ENCODE measurements at places on chromosomes 11 and 22. TPM values are rescaled to one million over a fixed set of nuclear protein-coding genes. Genes with fewer than 3 reads are reported as not detected.

KLHL22 gene
- total RNA-seq = 16.9 TPM

NAA40 gene
- total RNA-seq = 26.9 TPM

NXPE2 gene
- not detected for total RNA-seq

MMP8 gene
- total RNA-seq = not detected

ANGPTL5 gene
- total RNA-seq = not detected

KBTBD4 gene
- 16.7 TPM for total RNA-seq

PDGFB gene
- 2.3 TPM for total RNA-seq

LDLRAD3 gene
- 0.54 TPM for total RNA-seq

OLFML1 gene
- not detected for total RNA-seq

DNA sequence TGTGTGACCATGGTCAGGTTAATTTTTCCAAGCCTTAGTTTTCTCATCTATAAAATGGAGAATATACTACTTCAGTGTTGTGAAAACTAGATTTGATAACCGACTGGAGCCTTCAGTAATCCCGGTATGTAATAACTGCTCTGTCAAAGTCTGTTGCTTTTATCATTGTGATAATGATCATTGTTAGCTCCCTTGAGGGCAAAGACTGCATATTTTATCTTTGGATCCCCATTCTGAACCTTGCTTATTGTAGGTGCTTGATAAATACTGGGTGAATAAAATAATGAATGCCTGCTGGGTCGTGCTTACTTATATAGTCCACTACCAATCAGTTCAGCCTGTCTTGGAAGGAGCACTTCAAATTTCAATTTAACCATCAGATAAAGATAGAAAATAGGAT is 105.3 kb downstream of the ARFGAP2 start:
- H3K4me3 ChIP-seq = no peak overlapping the region
- no peaks in the 10 kb centered on the region for H3K36me3 ChIP-seq

DNA sequence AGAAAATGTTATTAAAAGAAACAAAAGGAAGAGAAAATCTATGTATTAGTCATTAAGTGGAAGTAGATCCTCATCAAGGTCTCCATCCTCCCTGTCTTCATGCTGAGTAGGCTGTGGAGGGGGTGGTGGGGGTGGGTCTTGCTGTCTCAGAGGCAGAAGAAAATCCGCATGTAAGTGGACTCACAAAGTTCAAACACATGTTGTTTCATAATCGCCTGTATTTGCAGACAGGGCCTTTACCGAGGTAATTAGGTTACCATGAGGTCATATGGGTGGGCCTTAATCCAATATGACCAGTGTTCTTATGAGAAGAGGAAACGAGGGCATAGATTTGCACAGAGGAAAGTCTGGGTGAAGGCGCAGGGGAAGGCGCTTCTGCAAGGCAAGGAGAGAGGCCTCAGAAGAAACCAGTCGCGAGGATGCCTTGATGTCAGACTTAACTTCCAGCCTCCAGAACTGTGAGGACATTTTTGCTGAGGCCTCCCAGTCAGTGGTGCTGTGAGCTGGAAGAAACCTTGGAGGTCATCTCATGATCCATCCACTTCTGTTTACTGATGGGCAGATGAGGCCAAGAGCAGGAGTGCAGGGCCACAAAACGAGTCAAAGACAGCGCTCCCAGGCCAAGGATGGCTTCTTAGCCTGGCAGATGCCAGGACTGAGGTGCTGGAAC is 49.3 kb upstream of the THY1 start:
- H3K4me1 ChIP-seq = no peaks in the 10 kb centered on the region
- no peak overlapping the region for H3K4me3 ChIP-seq
- no peak for DNase-seq
- no peaks in the 10 kb centered on the region for H3K36me3 ChIP-seq

- H3K4me3 ChIP-seq = peak overlapping the region; percentile 75
- no peak overlapping the region for H3K27ac ChIP-seq
- peaks cover 64% of the 10 kb centered on the region for H3K27me3 ChIP-seq
- DNase-seq = peak; percentile 69
- H3K4me1 ChIP-seq = peaks cover 18% of the 10 kb centered on the region
- H3K36me3 ChIP-seq = peaks cover 2% of the 10 kb centered on the region
Measured at GRCh38 chr11:43942662-43943371, 380 bp downstream of the C11orf96 start.

- H3K4me3 ChIP-seq = no peak overlapping the region
- peaks cover 7% of the 10 kb centered on the region for H3K36me3 ChIP-seq
- no peaks in the 10 kb centered on the region for H3K27me3 ChIP-seq
- no peak overlapping the region for H3K27ac ChIP-seq
Measured at GRCh38 chr22:44212936-44213335, 32.2 kb downstream of the PARVG start.

DNA sequence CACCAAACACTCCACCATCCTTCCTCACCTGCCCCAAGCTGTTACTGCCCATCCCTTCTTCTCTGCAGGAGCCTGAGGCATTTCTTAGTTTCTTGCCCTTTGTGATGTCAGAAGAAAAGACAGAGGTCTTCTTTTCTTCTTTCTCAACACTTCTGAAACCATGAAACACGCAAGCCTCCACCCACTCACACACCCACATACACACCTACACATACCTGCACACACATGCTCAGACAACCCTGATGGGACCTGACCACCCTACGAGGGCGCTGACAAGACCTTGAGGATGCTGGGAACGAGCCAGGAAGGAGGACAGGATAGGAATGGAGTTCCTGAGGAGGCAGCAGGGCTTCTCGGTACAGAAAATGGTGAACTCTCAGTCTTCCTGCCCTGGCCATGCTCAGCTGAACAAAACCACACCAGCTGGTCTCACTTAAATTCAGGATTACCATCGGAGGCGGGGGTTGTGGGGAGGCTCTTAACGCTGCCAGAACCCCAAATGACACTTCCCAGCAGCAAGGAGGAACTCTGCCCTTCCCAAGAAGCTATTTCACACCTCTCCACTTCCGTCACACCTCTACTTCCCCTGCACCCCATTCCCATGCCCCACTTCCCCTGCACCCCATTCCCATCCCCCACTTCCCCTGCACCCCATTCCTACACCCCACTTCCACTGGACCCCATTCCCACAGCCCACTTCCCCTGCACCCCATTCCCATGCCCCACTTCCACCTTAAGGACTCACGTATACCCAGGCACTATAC is 41.0 kb downstream of the CSF2RB start:
- peaks cover 2% of the 10 kb centered on the region for H3K36me3 ChIP-seq
- H3K27ac ChIP-seq = no peak overlapping the region
- no peak for DNase-seq

GRCh38 chr11:131668500-131669400 is 298.3 kb downstream of the NTM start:
- no peak overlapping the region for H3K4me3 ChIP-seq
- no peak overlapping the region for H3K27ac ChIP-seq
- H3K36me3 ChIP-seq = no peaks in the 10 kb centered on the region
- no peaks in the 10 kb centered on the region for H3K27me3 ChIP-seq
- peak; percentile 80 for DNase-seq

DNA sequence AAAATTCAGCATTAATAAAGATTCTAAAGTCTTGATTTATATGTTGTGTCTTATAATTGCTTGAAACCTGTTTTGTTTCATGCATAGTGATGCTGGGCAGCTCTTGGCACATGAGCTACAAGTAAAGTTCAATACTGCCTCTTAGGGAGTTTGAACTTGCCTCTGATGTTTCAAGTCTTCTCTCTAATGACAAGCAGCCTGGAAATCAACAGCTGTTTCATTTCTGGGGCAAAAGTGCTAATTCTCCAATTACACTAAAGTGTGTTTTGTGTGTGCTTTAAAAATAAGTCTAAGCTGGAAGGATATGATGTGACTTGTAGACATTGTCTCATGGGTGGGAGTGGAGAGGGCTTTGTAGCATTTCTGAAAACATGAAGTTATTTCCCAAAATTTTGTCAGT is 23.7 kb upstream of the SESN3 start:
- peak overlapping the region; percentile 43 for H3K27ac ChIP-seq
- no peaks in the 10 kb centered on the region for H3K36me3 ChIP-seq
- H3K4me3 ChIP-seq = no peak overlapping the region
- H3K4me1 ChIP-seq = peaks cover 32% of the 10 kb centered on the region
- no peaks in the 10 kb centered on the region for H3K27me3 ChIP-seq

- no peak overlapping the region for H3K4me3 ChIP-seq
- no peaks in the 10 kb centered on the region for H3K36me3 ChIP-seq
- no peak overlapping the region for H3K27ac ChIP-seq
- H3K4me1 ChIP-seq = no peaks in the 10 kb centered on the region
- H3K27me3 ChIP-seq = no peaks in the 10 kb centered on the region
Measured at GRCh38 chr11:133541720-133542095, 9.4 kb upstream of the OPCML start.

DNA sequence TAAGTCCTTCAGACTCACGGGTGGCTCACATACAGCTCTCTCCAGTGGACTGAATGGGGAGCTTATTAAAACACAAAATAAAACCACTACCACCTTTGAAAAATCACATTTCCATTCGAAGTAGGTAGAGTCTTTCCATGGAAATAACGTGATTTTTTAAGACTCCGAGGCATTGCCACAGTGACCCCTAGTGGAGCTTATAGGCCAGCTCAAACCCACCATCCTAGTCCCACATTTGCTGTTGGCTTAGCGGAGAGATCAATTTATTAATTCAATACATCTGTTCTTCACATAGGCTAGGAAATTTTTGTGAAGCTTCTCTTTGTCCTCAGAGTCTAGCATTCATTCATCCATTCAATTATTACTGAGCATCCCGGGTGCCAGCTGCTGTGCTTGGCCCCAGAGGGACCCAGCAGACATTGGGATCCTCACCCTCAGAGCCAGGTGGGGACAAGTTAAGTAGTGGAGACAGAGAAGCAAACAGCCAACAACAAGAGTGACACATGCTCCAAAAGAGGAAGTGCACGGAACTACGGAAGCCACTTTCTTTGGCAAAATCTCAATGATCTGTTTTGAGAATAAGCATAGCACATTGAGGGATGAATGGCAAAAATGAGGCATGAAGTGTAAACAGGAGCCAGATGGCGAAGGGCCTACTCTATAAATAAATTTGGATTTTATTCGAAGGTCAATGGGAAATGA is 10.2 kb upstream of the P4HA3 start:
- H3K4me3 ChIP-seq = no peak overlapping the region
- peaks cover 2% of the 10 kb centered on the region for H3K4me1 ChIP-seq
- H3K27me3 ChIP-seq = peaks cover 23% of the 10 kb centered on the region
- H3K27ac ChIP-seq = no peak overlapping the region
- peak; percentile 71 for DNase-seq

DNA sequence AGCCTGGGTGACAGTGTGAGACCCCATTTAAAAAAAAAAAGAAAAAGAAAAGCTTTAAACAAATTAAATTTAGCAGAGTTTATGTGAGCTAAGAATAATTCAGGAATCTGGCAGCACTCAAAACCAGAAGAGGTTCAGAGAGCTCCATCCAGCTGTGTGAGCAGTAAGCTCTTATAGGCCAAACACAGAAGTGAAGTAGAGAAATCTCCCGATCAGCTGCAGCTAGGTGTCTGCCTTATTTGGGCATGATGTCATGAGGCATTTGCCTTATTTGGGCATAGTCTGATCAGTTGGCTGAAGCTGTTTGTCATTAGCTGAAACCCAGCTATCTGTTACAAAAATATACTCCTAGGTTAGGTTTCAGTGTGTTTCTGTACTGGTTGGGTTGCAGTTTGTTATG is 8.2 kb downstream of the MS4A15 start:
- H3K27ac ChIP-seq = no peak overlapping the region
- peaks cover 5% of the 10 kb centered on the region for H3K4me1 ChIP-seq
- no peaks in the 10 kb centered on the region for H3K36me3 ChIP-seq
- no peak overlapping the region for H3K4me3 ChIP-seq
- no peak for DNase-seq

DNA sequence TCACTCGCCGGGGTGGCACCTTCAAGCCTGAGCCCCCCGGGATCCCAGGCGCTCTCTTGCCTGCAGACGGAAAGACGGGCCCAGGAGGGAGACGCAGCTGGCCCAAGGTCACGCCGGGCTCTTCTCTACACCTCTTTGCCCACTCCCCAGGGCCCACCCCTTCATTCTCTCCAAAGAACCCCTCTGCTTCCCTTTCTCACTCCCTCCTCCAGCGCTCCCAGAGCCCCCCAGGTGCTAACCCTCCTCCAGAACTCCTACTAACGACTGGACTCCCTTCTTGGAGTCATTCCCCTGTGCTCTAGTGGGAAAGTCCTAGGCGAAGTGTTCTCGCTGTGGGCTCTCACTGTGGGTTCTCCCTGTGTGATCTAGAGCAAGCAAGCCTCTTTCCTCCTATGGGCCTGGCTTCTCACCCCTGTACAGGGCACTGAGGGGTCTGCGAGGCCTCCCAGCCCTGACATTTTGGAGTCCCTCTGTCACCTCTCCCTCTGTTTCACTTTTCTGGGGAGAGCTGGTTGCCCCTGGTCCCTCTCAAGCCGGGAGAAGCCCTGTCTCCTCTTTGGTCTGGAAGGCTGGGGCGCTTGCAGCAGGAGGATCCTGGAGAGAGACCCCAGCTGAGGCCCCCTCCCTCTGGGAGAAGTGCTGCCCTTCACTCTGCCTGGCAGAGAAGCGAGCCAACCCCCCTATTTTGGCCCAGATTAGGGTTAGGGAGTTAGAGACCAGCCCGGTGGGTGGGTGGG is 858 bp downstream of the OAF start:
- H3K4me1 ChIP-seq = peaks cover 10% of the 10 kb centered on the region
- peak; percentile 61 for DNase-seq

GRCh38 chr11:28146123-28146751 is 38.0 kb downstream of the METTL15 start:
- H3K4me3 ChIP-seq = no peak overlapping the region
- no peak for DNase-seq
- peaks cover 2% of the 10 kb centered on the region for H3K4me1 ChIP-seq
- H3K27me3 ChIP-seq = no peaks in the 10 kb centered on the region
- no peak overlapping the region for H3K27ac ChIP-seq

GRCh38 chr11:69968396-69969347 is 109.4 kb upstream of the ANO1 start:
- H3K27ac ChIP-seq = no peak overlapping the region
- peaks cover 2% of the 10 kb centered on the region for H3K27me3 ChIP-seq
- H3K4me1 ChIP-seq = peaks cover 8% of the 10 kb centered on the region
- H3K4me3 ChIP-seq = no peak overlapping the region

DNA sequence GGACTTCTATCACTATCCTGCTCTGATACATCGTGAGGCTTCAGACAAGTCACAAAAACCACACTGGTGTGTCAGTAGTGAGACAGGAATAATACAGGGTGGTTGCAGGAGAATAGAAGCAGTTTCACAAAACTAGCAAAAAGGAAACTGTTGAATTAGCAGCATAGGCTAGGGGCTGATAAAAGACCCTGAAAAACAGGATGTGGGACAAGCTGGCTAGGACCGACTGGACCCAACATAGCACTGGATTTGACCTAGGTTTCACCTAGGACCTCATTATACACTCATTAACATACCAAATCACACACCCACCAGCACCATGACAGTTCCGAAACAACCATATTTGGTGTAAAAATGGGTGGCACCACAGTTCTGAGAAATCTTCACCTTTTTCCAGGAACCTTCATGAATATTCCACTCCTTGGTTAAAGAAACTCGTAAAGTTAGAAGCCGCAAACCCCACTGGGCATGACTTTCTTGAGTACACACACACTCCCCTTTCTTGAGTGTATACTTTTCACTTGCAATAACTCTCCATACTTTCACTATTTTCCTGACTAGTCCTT is 76.2 kb downstream of the SLC1A2 start:
- H3K36me3 ChIP-seq = peaks cover 4% of the 10 kb centered on the region
- H3K27me3 ChIP-seq = peaks cover 3% of the 10 kb centered on the region
- H3K27ac ChIP-seq = peak overlapping the region; percentile 89

- H3K4me1 ChIP-seq = no peaks in the 10 kb centered on the region
- H3K27me3 ChIP-seq = no peaks in the 10 kb centered on the region
- H3K4me3 ChIP-seq = no peak overlapping the region
- DNase-seq = peak; percentile 13
- no peak overlapping the region for H3K27ac ChIP-seq
Measured at GRCh38 chr11:27215471-27216269, 147.3 kb downstream of the CCDC34 start.

- peaks cover 2% of the 10 kb centered on the region for H3K27me3 ChIP-seq
- no peak overlapping the region for H3K4me3 ChIP-seq
- H3K36me3 ChIP-seq = no peaks in the 10 kb centered on the region
- no peak overlapping the region for H3K27ac ChIP-seq
Measured at GRCh38 chr22:22546490-22546889, 12.6 kb downstream of the PRAME start.

All from activated CD4-positive, alpha-beta T cell treated with anti-CD3 and anti-CD28 coated beads, Interleukin-2, amount 10 ng/mL, durations not matched to agents 24 days and 14 days (primary cell).